ENCODE measurements at places on chromosomes 4 and X.

DNA sequence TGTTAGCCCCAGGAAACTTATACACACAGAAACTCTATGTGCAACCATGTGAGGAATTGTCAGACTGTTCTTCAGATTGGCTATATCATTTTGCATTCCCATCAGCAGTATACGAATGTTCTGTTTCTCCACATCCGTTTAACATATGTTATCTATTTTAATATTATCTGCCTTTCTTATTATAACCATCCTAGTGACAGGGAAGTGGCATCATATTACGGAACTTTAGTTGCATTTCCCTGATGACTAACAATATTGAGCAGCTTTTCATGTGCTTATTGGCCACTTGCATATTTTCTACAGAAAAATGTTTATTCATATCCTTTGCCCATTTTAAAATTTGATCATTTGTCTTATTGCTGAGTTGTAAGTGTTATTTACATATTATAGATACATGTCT lies 36.5 kb upstream of the IL15 start:
- DNase-seq: no peak

- DNase-seq: no peak
These were observed 2.5 kb downstream of the CCNI start for GRCh38 chr4:77073106-77073809.

DNA sequence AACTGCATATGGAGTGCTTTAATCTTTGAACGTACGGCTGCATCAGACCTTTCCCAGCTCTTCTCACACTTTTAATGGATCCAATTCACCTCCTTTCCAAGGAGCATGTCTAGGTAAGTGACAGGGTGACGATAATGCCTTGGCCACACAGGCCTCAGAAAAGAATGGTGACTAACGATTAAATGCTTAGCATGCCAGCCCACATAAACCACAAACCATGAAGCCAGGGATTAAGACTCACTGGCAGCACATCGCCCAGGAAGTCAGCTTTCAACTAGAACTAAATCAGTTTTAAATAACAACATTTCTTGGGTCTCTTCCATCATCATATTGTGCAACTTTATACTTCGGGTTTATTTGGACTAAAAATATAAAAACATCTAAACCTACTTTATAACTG lies 28.7 kb downstream of the INPP4B start:
- no peak for DNase-seq

- DNase-seq: no peak
These were observed 17.1 kb downstream of the SPON2 start for GRCh38 chr4:1155314-1155713.

- no peak for DNase-seq
These were observed 58.3 kb upstream of the TMEM131L start for GRCh38 chr4:153407906-153408305.

GRCh38 chrX:28966331-28966730 lies 379.1 kb downstream of the IL1RAPL1 start:
- DNase-seq: no peak

DNA sequence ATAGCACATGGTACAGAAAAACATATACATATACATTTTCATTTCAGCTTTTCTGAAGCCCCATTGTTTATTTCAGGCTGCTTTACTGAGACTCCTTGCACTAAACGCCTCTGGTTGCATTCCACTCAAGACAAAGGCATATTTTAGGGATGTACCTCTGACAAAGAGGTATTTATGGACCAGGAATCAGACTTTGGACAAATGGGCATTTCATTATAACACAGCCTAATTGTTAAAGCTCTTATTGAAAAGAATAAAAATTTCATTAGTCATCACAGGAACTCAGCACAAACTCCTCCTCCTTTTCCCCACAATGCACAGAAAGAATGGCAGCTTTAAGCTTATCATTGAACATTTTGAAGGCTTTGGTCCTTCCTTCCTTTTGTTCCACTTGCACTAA lies 62.9 kb upstream of the UGT8 start:
- no peak for DNase-seq

- no peak for DNase-seq
These were observed 29.1 kb upstream of the DKK2 start for GRCh38 chr4:107065201-107065600.

GRCh38 chrX:129641941-129642340 lies 12.8 kb downstream of the APLN start:
- DNase-seq: no peak

DNA sequence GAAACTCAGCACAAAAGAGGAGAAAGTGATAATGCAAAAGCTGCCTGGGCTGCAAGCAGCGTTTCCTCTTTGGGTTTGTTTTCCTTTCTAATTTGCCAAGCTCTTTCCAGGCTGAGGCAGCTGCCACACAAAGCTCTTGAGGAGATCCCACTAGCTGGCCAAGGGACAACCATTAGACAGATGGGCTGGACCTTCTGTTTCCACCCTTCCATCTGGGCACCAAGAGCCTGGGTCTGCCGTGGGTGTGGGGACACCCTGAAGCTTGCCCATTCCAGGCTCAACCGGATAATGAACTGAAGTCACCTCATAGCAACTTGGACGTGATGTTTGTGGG lies 194.6 kb upstream of the C1QTNF7 start:
- no peak for DNase-seq

- no peak for DNase-seq
These were observed 54.1 kb upstream of the ARHGAP24 start for GRCh38 chr4:85420831-85421230.

- no peak for DNase-seq
These were observed 306.1 kb upstream of the EMCN start for GRCh38 chr4:100823993-100824323.

GRCh38 chr4:67452100-67452845 lies 93.0 kb downstream of the CENPC start:
- no peak for DNase-seq

DNA sequence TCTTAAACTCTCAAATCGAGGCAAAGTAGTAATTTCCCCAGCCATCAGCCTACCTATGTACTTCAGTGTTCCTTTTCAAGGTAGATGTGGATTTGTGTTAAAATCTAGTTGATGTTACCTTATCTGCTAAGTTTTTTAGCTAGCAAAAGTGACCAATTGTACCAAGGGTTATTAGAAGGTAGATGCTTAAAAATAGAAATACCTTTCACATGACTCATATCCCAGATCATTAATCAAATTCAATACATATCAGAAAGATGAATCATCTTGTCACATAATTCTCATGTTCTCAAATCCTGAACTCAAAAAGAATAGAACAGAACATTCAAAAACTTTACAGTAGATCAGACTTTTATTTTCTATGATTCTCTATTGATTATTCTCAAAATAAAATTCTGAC lies 3.5 kb downstream of the ENAM start:
- no peak for DNase-seq

GRCh38 chrX:43644124-43644701 lies 11.9 kb upstream of the MAOA start:
- no peak for DNase-seq

GRCh38 chrX:154443479-154443910 lies 446 bp upstream of the FAM50A start:
- DNase-seq: no peak

DNA sequence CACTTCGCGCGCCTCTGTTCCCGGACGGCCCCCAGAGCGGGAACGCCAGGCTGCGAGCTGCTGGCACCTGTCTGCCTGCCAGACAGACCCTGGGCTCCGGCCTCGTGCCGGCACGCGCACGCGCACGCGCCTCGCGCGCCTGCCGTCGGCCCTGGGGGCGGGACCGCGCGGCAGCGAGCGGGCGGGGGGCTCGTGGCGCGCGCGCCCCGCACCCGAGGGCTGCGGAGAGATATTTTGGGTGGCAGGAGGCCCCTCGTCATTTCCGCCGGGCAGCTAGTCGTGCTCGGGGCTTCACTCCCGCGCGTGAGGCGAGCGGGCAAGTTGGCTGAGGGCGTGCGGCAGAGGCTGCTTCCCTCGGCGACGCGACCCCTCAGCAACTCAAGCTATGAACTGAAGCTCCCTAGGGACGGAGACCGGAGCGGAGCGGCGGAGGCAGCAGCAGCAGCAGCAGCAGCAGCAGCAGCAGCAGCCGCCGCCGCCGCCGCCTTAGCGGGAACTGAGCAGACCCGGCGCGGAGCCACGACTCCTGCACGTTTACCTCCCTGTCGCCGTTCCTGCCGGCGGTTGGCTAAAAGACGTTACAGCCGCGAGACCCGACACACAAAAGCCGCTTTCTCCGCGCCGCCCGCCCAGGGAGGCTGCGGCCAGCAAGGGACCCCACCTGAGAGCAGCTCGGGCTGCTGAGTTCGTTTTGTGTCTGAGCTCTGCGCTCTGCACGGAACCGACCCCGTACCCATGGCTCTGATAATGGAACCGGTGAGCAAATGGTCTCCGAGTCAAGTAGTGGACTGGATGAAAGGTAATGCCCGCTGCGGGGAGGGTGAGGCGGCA lies at the start of gene CNKSR2:
CNKSR2 (plus strand) TSS at position 256 of the 831 bp plus-strand sequence; CDS start at position 736, 480 bp downstream.
- peak; percentile 41 for DNase-seq

DNA sequence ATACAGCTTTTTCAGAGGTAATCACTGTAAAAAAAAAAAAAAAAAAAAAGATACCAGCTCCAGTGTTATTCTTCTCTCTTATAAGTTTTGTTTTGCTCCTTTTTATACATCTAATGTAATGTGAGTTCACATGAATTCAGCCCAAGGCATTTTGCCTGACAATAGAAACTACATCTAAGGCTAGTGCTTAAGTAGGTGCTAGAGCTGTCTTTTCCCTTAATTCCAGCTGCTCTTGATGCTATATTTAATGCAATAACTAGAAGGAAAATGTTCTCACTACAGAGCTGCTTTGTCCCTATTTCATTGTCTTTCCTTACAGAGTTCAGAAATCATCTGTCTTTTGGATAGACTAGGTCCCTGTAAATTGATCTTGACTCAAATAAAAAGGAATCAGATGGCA lies 150.1 kb downstream of the NAA11 start:
- no peak for DNase-seq

DNA sequence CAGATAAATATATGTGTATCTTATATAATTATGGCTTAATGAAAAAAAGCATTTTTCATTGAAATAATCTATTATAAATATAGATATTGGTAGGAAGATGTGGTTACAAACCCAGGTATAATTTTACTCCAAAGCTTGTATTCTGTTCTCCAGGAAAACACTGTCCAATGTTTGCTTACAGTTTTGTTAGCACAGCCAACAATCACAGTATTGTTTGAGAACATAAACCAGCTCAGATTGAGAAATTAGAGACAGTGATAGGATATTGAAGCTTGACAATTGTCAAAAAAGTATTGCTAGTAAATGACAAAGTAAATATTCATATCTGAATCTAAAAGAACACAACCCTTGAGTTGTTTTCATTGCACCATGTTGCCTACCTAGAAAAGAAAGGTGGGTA lies 228.8 kb downstream of the ADGRL3 start:
- no peak for DNase-seq

DNA sequence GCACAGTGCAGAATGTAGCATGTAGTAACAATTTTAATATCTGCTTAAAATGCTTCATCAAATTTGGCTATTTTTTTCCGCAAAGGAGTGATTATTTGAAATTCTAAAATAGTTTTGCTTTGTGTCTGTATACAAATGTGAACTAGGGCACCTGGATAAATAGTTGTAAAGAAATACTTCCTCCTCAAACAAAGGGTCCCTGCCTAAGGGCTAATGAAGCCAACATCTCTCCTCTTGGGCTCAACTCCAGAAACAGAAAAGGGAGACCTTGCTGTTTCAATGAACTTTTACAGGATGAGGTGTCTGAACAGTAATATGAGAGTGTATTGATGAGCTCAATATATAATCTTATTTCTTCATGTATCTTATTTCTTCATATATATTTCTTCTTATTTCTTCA lies 30.8 kb upstream of the SCOC start:
- DNase-seq: no peak

- DNase-seq: no peak
These were observed 97.1 kb upstream of the NRK start for GRCh38 chrX:105725228-105725627.

DNA sequence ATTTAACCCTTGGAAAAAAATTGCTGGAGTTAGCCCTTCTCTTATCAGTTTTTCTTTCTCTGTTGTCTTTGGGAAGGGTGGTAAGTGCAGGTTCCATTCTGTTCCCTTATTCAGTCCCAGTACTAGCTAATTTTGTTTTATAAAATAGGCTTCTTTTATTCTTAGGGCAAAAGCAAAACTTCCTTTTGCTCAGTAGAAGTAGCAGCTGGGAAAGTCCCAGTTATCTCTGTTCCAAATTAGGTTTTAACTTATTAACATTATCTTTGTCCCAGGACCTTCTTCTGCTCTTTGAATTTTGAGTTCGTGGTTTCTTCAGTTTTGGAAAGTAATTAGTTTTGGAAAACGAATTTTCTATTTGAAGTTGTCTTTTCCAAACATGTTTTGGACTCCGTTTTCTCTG lies 61.1 kb downstream of the BANK1 start:
- DNase-seq: no peak

GRCh38 chr4:101944649-101945048 lies 154.1 kb downstream of the BANK1 start:
- DNase-seq: no peak

GRCh38 chrX:17192106-17192505 lies 182.9 kb upstream of the NHS start:
- DNase-seq: no peak

DNA sequence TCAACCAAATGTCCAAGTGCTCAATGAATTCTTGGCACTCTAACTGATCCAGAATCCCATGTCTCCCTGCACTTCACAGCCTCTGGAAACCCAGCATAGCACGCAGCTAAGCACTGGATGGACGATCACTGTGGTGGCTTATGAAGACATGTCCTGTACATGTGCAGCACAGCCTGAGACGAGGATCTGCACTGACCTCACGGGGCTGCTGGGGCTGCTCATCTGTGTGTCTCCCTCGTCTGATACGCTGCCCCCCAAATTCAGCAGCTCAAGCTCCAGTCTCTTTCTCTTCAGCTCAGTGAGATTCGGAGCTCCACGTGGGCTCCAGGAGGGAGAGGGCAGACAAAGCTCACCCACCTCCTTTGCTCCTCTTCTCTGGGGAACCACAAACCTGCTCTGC lies 126.9 kb downstream of the CPZ start:
- DNase-seq: no peak

DNA sequence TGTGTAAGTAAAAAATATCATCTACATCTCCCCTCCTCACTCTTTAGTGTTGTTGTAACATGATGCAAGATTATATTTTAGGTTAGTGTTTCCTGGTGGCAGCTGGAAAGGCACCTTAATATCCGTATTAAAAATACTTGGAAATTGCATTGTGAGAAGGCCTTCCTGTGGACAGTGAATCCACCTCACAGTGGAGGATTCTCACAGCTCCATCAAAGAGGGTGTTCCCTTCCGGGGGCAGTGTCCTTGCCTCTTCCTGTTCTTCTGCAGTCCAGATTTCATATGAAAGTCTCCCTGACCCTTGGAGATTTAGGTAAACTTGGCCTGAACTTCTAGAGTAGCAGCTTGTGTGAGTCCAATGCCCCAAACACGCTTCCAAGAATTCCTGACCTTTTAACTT lies 29.9 kb upstream of the GAB1 start:
- DNase-seq: no peak

- no peak for DNase-seq
These were observed 320.6 kb upstream of the PPARGC1A start for GRCh38 chr4:24210332-24210902.
